Stimulated activated CD4-positive, alpha-beta T cell treated with anti-CD3 and anti-CD28 coated beads, Interleukin-1b, Interleukin-23, amount 100 ng/mL, for 24 hours (primary cell): ENCODE measurements at places on chromosomes 12 and 14.
A peak's percentile ranks its signal among the peaks of the same experiment; 100 is the strongest.

DNA sequence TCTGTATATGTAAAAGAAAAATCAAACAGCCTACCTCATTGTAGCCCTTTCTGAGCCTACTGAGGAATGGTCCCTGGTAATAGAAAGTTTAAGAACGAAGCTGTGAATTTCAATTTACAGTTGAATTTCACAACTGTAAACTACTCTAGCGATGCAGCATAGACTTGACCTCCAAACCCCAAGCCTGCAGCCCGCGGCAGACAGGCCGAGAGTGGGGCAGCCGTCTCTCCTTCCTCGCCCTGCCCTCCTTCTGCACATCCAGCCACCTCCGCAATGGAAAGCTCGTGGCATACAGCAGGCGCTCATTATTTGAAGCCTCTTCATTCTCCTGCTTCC is 15.3 kb downstream of the RNASE2 start:
- DNase-seq: no peak

GRCh38 chr12:54370171-54370730 is 6.0 kb upstream of the GPR84 start:
- no peak for DNase-seq

GRCh38 chr12:69106482-69107118 is 132.8 kb upstream of the CPSF6 start:
- DNase-seq: no peak

- DNase-seq: no peak
Observed at GRCh38 chr12:85632390-85632789, 203.8 kb downstream of the RASSF9 start.

GRCh38 chr14:44041700-44042099 is 465.4 kb downstream of the FSCB start:
- DNase-seq: no peak

GRCh38 chr14:103628684-103629502 is at the start of gene KLC1:
Gene KLC1, plus strand, starts transcription at chr14:103629211. Its CDS starts 25,354 bp downstream, at chr14:103654565.
- DNase-seq: peak; percentile 76

DNA sequence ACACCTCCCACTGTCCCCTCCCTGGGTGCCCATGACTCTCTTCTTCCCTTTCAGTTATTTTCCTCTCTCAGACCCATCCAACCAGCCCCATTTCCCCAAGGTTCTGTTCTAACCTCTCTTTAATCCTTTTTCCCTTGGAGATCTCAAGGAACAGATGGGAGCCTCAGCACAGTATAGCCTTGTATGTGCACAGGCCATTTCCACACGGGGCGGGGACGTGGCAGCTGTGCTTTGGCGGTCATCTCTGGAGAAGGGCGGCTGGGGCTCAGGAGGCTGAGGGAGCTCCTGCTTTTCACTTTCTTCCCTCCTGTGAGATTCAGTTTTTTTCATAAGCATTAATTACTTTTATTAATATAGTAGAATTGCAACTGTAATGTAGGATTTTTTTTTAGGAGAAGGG is 212.2 kb downstream of the ZFP36L1 start:
- no peak for DNase-seq

- no peak for DNase-seq
Observed at GRCh38 chr14:72822946-72823611, 70.8 kb downstream of the DPF3 start.

DNA sequence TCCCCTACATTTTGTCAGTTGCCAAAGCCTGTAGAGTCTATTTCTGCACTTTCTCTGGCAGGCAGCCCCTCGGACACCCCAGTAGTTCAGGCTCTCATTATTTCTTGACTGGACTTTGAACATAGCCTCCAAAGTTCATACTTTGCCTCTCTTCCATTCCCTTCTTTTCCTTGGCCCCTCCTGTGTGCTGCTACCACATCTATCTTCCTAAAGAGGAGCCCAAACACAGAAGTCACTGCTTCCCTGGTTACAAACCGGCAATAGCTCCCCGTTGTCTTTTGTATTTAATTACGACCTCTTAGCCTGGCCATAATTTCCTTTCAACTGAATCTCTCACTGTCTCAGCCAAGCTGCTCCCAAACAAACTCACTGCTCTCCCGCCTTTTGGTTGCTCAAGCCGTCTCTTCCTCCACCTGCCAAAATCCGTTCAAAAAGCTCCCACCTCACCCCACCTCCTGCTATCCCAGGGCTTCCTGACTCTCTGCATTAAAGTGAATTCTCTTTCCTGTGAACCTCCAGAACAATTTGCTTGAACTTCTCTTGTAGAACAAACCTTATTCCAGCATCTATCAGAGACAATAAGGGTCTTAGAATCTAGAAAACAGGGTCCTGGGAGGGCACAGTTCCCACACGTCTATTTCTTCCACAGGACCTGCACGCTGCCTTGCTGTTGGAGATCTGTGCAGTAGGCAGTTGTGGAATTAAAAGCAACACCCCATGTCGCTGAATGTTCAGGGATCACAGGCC is 46.9 kb downstream of the PRMT8 start:
- no peak for DNase-seq

DNA sequence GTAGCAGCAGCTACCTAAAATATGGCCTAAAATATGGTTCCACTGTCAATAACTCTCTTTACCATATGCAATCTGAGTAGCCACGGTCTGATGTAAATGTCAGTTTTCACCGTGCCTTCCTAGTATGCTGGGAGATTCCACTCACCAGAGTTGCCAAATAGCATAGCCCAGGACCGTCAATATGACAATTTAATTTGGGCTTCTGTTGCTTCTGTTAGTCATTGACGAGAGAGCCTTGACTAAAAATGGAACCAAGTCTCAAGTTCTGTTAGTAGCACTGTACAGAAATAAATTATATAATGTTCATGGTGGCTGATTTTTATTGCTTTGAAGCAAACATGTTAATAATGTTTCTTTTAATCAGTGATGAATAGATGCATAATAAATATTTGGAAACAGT is 348.4 kb downstream of the BCAT1 start:
- DNase-seq: no peak

- DNase-seq: no peak
Observed at GRCh38 chr14:34711169-34711568, 3.2 kb downstream of the CFL2 start.

GRCh38 chr12:52633383-52633782 is 15.0 kb upstream of the KRT73 start:
- no peak for DNase-seq

DNA sequence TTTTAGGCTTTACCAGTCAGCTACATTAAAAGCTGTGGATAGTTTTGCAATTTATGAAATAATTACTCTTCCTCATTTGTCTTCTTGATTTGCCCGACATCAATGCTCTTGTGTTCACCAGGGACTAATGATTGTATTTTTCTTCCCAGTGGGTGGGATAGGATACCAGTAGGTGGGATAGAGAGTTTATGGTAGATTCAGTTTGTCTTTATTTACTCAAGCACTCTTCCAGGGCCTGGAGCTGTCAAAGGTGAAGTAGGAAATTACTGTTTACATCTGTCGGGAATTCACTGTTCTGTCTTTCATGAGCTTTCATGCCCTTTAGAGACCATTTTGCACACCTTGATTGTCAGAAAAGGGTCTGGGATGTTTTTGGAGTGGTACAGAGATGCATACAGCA is 36.6 kb downstream of the ETV6 start:
- no peak for DNase-seq

- DNase-seq: peak; percentile 2
Observed at GRCh38 chr14:53539489-53540126, 386.5 kb upstream of the DDHD1 start.

- no peak for DNase-seq
Observed at GRCh38 chr14:100442036-100442435, 118.9 kb downstream of the SLC25A47 start.

DNA sequence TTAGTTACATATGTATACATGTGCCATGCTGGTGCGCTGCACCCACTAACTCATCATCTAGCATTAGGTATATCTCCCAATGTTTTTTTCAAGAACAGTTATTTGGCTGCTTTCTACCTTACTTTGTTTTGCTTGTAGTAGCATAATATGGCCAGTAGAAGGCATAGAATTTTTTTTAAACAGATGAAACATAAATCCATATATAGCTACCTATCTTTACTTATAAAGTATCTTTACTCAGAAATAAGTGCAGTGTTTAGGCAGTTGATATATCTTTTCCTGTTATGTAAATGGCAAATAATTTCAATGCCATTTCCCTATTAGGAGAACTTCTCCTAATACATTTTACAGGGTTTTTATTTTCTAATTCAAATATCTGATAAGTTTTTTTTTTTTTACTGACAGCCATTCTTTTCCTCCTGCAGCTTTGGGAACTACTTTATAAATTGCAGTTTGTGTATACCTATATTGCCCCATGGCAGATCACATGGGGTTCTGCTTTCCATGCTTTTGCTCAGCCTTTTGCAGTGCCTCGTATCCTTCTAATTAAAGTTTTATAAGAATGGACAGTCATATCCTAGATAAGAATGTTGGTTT is 143.1 kb downstream of the PCNX1 start:
- no peak for DNase-seq

GRCh38 chr12:41701943-41702601 is 442.6 kb downstream of the GXYLT1 start:
- DNase-seq: no peak

DNA sequence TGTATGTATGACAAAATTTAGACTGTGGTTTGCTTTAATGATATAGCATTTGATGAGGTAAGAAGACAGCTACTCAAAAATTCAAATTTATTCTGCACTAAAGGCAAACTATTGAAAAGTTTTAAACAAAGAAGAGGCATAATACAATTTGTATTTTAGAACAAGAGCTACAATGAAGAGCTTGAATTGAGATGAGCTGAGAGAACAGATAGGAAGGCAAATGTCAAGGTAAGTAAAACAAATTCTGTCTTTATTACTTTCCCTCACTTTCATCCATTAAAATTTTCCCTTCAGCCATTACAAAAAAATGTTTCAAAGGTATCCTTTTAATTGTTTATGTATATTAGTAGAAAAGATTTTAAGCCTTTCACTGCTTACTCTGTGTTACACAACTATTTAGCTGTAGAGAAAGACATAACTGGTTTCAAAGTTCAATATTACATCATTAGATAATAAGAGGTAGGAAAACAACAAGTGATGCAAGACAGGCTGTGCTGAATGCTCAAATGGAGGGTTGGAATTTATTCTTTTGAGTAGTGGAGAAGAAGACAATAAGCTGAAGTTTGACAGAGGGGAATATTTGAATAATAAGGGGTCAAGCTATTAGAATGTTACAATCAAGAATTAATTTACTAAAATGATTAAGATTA is 1334.1 kb downstream of the FSCB start:
- DNase-seq: no peak

DNA sequence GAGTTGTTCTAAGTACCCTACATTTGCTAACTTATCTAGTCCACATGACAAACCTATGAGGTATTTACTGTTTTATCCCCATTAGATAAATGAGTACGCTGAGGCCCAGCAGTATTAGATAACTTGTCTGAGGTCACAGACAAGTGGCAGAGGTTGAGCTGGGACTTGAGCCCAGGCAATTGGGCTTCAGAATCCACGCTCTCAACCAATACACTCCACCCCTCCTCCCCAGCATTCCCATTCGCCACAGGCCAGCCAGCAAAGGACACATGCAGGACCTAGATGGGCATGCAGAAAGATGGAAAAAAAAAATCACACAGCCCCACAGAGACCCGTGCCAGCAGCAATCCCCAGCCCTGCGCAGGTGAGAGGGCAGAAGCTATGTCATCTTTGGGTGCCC is 12.4 kb downstream of the HDAC7 start:
- DNase-seq: no peak

- DNase-seq: no peak
Observed at GRCh38 chr12:17618831-17619230, 471.2 kb downstream of the RERGL start.

DNA sequence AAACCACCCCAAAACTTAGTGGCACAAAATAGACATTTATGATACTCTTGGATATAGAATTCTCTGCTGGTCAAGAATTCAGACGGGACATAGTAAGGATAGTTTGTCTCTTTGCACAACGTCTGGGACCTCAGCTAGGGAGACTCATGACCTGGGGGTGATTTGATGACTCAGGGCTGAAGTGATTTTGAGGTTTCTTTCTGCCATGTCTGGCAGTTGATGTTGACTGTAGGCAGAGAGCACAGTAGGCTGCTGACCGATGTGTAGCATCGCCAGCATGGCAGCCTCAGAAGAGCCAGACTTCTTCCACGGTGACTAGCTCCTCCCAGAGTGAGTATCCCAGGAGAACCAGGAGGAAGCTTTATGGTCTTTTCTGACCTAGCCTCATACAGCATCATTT is 88.9 kb upstream of the FRMD6 start:
- DNase-seq: no peak

GRCh38 chr12:51449580-51450246 is 25.1 kb downstream of the SLC4A8 start:
- no peak for DNase-seq

DNA sequence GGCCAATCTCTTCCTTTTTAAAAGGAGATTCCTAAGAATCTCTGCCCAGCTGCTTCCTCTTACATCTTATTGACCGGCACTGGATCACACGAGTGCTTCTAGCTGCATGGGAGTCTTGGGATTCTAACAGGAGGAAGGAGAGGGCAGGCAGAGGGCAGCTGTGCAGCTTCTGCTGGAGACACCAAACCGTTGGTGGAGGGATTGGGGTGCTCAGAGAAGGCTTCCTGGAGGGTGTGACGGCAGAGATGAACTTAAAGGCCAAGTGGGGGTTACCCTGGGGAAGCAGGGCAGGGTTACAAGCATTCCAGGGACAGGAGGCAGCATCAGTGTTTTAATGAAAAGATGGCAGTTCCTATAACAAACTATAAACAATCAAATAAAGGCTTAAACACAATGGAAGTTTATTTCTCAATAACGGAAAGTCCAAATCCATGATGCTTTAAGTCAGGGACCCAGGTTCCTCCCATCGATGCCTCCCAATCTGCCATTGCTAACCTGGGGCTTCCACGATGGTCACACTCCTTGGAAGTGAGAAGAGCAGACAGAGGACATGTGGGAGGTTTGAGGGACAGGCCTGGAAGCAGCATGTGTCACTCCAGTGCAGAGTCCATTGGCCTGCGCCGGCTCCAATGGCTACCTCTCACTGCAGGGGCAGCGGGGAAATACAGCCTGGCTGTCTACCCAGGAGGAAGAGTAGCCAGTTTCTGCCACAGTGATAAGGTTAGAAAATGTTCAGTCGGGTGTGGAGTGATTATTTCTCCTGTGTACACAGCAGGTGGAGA is 53.1 kb upstream of the DDX11 start:
- DNase-seq: no peak

GRCh38 chr14:28482251-28483040 is 284.1 kb upstream of the FOXG1 start:
- no peak for DNase-seq

DNA sequence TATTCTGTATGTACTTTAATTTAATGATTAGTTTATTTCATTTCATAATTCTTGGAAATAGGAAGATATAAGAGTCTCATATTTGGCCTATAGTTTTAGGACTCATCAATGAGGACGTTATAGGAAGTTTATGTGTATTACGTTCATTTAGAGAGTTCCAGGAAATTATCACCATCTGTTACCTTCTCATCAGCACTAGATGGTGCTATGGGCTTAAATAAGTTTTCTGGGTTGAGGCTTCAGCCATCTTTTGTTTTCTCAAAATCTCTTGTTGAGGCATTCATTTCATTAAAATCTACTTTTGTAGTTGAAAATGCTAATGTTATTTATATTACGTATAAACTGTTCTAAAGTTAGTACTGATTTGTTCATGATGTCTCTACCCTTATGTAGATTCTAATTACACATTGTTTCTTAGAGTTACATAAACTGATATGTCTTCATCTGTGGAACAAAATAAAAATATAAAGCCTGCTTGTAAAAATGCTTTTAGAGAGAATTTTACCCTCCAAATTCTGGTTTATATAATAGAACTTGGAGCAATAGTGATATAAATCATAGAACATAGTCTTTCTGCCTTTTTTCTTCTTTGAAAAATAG is 89.2 kb downstream of the CFAP54 start:
- DNase-seq: no peak
